ENCODE measurements at places on chromosomes 5 and 9.

DNA sequence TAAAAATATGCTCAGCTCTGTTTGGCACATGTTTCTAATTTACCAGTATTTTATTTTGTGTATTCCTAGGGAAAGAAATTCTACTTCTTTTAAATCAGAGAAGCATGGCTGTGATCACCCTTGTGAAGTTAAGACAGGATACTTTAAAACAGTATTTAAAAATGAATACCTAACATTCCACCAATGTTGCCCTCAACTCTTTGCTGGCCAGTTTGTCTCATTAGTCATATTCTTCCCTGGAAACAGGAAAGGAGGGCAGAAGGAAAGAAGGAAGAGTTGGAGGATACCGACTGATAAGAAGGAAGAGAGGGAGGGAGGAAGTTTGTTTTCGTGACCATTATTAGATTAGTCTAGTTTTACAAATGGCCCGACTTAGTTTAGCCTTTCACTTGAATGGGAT is 137.4 kb downstream of the PLK2 start:
- H3K27ac ChIP-seq, result no peak overlapping the region
- DNase-seq, result no peak
- H3K4me1 ChIP-seq, result no peaks in the 10 kb centered on the region
- no peak overlapping the region for H3K4me3 ChIP-seq
- no peaks in the 10 kb centered on the region for H3K36me3 ChIP-seq
- peaks cover 3% of the 10 kb centered on the region for H3K27me3 ChIP-seq

GRCh38 chr5:7876867-7877266 is 7.9 kb downstream of the MTRR start:
- no peak overlapping the region for H3K4me3 ChIP-seq
- no peaks in the 10 kb centered on the region for H3K27me3 ChIP-seq
- H3K36me3 ChIP-seq, result peaks cover 81% of the 10 kb centered on the region

DNA sequence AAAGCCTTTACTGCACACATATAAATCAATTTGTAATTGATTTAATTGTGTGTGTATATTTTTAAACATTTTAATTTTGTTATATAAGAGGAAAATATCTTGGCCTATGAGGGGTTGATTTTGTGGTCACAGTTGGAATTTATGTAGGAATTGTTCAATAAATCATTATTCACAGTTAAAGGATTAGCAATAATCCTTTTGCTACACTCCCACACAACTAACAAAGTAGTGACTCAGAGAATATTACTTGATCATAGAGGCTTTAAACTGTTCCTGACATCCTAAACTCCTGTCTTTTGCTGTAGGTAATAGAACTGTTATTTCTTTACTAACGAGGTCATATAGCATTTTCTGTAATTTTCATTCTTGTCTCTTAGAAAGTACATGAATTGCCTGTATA is 95.5 kb downstream of the ZCCHC7 start:
- H3K4me1 ChIP-seq, result peaks cover 42% of the 10 kb centered on the region
- DNase-seq, result no peak
- no peak overlapping the region for H3K27ac ChIP-seq

DNA sequence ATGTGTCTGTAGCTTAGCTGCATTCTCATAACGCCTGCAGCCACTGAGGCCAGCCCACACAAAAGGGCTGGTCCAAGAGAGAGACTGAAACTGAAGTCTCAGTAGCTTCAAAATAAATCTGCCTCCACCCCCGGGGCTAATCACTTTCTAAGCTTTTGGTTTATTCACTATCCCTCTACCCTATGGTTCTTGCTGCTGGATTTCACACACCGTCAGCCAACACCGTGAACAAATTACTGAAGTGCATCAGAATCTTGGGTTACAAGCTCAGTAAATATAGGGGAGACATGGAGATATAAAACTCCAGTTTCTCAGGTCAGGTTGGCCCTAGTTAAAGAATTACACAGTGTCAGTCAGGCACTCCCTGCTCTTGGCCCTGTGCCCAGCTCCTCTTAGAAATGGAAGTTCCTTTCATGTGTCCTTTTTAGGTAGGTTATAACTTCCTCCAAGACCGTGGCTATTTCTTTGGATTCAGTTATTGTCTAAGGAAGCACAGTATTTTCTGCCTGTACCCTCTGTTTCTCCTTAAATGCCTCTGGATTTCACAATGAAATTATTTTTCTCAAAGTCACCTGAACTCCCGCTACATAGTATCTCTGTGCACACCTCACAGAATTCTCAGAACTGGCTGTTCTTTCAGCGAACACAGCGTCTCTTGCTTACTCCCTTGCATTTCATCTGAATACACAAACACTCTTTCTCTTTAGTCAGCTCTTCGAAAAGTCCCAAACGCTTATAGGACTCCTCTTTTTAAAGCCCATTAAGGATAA is 112.5 kb downstream of the FAM174A start:
- no peaks in the 10 kb centered on the region for H3K27me3 ChIP-seq
- no peaks in the 10 kb centered on the region for H3K4me1 ChIP-seq
- H3K36me3 ChIP-seq, result no peaks in the 10 kb centered on the region

DNA sequence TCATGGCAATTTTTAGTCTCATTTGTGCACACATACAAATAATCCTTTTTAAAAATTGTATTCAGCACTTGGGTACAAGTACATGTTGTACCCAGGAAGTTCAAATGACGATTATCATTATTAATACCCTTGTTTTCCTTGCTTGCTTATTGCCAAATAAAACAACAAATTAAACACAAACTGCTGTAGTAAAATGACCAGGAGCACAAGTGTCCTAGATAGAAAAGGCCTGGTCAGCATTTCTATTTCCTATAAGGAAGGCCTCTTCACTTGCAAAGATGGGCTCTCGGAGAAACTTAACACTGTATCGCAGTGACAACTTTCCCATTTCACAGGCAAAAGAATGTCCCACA is 34.7 kb upstream of the PLPP1 start:
- no peaks in the 10 kb centered on the region for H3K27me3 ChIP-seq
- no peak for DNase-seq
- H3K36me3 ChIP-seq, result no peaks in the 10 kb centered on the region
- peaks cover 9% of the 10 kb centered on the region for H3K4me1 ChIP-seq
- H3K4me3 ChIP-seq, result no peak overlapping the region

- H3K4me3 ChIP-seq, result no peak overlapping the region
- H3K27ac ChIP-seq, result no peak overlapping the region
- no peaks in the 10 kb centered on the region for H3K4me1 ChIP-seq
- no peaks in the 10 kb centered on the region for H3K36me3 ChIP-seq
These were observed 895.9 kb upstream of the CDH10 start for GRCh38 chr5:25540628-25541027.

- no peak overlapping the region for H3K27ac ChIP-seq
- no peaks in the 10 kb centered on the region for H3K27me3 ChIP-seq
- no peak for DNase-seq
- H3K4me1 ChIP-seq, result no peaks in the 10 kb centered on the region
These were observed 1410.5 kb upstream of the CDH18 start for GRCh38 chr5:21398511-21398910.

DNA sequence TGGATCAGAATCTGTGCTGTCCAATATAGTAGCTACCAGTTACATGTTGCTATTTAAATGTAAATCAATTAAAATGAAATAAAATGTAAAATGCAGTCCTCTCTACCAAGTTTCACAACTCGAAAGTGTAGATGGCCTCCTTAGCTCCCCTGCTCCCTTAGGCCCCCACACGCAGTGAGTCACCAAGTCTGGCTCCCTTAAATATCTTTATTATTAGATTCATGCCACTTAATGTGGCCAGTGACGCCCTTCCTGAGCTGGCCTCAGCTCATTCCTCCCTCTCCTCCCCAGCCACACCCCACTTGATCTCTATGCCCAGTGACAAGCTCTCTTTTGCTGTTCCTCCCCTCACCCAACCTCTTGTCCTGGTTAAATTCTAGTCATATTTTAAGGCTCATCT is 88.4 kb upstream of the DNAH5 start:
- H3K36me3 ChIP-seq, result no peaks in the 10 kb centered on the region
- no peak overlapping the region for H3K27ac ChIP-seq
- H3K4me3 ChIP-seq, result no peak overlapping the region
- no peaks in the 10 kb centered on the region for H3K4me1 ChIP-seq
- no peak for DNase-seq
- peaks cover 8% of the 10 kb centered on the region for H3K27me3 ChIP-seq

- peaks cover 21% of the 10 kb centered on the region for H3K27me3 ChIP-seq
- peaks cover 26% of the 10 kb centered on the region for H3K4me1 ChIP-seq
- H3K36me3 ChIP-seq, result peaks cover 4% of the 10 kb centered on the region
- H3K4me3 ChIP-seq, result peak overlapping the region; percentile 48
- no peak for DNase-seq
These were observed 44.5 kb upstream of the SLC6A19 start for GRCh38 chr5:1156754-1157460.

- H3K27ac ChIP-seq, result no peak overlapping the region
- H3K4me3 ChIP-seq, result no peak overlapping the region
- H3K27me3 ChIP-seq, result peaks cover 27% of the 10 kb centered on the region
- no peak for DNase-seq
- H3K4me1 ChIP-seq, result no peaks in the 10 kb centered on the region
These were observed 450.0 kb downstream of the GADD45G start for GRCh38 chr9:90054810-90055209.
